ENCODE measurements at places on chromosomes 1 and 21. TPM values are rescaled to one million over a fixed set of nuclear protein-coding genes. Genes with fewer than 3 reads are reported as not detected.

Gene PTPRF
- total RNA-seq = 32.0 TPM

- DNase-seq = no peak
Measured at GRCh38 chr1:162029157-162029556, 5.5 kb upstream of the OLFML2B start.

DNA sequence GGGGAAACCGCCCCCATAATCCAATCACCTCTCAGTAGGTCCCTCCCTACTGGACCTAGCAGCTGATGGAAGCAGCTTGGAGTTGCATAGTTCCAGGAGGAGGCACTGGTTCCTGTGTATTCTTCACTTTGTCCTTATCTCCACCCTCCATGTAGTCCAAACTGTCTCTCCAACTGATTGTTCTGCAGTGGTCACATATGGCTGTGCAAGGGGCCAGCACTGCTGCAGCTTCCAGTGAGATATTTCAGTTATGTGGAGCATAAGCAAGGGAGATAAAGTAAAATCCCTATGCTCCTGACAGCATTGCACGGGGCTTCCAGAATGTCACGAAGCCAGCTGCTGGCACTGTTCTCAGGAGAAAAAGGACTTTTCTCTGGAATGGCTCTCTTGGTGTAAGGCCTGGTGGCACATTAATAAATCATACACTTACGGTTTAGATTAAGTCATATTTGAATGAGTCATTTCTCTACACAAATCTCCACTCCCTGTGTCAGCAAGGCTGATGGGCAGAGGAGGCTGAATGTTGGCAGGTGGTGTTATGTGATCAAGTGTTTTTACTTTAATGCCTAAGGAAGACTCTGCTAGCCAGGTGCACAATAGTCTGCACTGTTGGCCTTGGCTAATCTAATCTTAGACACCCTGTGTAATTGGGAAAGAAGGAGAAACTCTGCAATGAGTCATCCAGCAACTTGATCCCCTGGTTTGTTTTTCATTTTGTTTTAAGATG is 93.4 kb downstream of the KCNK1 start:
- DNase-seq = peak; percentile 37

DNA sequence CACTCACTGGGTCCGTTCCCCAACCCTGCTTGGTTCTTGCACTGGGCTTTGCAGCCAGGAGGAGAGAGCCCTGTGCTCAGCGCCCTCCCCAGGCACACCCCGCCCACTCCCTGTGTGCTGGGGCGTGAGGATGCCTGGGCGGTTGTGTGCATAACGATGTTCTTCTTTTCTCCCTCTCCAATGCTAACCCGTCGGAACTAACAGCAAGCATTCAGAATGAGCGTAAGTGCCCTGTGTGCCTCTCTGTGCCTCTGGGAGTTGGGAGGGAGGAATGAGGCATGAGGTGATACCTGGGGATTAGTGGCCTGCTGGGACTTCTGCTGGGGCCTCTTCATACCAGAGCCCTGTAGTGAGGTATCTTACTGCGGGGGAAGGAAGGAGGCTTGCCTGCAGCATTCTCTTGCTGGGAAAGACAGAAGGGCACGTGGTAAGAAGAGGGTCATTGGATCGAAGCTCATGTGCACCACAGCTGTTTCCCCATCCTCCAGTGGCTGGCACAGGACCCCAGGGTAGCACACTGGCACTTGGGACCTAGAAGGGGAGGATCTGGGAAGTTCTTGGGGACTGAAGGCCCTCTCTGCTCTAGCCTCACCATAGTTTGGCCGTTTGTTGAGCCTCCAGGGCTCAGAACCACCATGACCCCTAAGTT is 79.8 kb downstream of the NFASC start:
- no peak for DNase-seq

DNA sequence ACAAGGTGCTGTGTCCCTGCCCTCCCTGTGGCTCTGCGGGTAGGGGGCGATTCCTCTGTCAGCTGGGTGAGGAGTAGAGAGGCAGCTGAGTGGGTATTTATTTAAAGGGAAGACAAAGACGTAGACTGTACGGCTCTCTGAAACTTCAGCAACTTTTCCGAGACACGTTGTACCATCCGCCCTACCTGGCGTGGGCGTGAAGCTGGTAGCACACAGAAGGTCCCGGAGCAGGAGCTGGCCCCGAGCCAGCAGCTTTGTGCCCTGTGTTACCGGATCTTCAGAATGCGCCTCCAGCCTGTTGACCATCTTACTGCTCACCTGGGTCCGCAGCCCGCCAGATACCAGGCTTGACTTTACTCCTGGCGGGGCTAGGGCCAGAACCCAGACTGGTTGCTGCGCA is 34.9 kb downstream of the PRKCZ start:
- no peak for DNase-seq

DNA sequence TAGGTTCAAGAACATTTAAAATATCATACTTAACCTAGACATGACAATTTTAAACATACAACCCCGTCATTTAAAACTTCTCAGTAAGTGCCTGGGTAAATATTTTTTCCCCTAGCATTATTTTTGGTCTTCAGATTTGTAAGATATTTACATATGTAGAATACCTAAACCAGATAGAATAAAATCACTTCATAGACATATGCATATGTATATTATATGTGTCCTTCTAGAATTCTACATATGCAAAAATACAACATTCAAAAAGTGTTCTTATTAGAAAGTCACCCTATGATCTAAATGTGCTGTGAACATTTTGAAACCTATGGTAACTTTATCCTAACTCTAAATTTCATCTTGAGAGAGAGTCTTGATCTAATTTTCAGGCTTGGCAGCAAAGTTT is 1467.0 kb upstream of the B3GALT2 start:
- DNase-seq = no peak

GRCh38 chr1:203289982-203290260 is 15.4 kb upstream of the BTG2 start:
- no peak for DNase-seq

- DNase-seq = no peak
Measured at GRCh38 chr1:47563201-47563600, 125.4 kb downstream of the FOXD2 start.

- DNase-seq = no peak
Measured at GRCh38 chr21:25670726-25671125, 31.7 kb downstream of the JAM2 start.

DNA sequence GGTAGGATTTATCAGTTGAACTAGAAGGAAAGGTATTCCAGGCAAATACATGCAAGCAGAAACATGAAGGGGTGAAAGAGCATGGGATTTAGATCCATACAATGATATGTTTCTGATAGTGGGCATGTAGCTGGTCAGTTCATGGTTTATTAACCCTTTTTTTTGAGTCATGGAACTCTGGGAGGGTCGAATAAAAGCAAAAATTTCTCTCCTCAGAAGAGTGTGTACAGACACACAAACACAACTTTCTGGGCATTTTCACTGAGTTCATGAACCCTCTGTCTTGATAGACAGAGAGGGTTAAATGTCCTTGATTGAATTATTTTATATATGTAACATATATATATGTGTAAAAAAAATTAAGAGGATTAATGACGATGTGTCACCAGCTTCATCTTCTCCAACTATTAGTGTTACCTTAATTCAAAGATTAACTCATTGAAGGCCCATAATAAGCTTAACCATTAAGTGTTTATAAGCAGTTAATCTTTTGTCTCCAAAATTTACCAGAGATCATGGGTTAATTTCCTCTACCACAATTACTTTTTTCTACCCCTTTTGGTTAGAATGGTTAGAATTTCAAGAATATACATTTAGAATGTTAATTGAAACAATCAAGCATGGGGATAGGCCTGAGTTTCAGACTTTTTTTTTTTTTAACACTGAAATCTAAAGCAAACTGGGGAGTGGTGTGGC is 4.6 kb downstream of the JUN start:
- DNase-seq = no peak

DNA sequence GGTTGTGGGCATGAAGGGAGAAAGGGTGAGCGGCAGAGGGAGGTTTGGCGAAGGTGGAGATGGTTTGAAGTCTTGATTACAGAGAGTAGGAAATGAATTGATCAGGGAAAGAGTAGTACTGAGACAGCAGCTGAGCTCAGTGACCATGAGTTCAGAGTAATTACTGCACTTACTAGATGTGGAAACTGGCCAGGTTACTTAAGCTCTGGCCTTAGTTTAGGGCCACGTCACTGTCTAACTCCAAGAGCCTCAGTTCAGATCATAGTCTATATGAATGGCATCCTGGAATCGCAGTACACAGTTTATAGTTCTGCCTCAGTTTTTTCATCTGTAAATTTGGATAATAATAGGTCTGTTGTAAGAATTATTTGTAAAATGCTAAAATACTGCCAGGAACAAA is 78.1 kb downstream of the KCTD3 start:
- DNase-seq = no peak

DNA sequence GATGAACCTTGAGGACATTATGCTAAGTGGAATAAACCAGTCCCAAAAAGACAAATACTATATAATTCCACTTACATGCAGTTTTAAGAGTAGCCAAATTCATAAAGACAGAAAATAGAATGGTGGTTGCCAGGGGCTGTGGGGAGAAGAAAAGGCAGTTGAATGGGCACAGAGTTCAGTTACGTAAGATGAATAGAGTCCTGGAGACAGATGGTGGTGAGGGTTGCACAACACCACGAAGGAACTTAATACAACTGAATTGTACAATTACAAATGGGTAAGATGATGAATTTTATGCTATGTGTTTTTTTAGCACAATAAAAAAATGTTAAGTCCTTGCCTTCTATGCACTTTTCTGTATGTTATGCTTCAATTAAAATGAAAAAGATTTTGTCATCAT is 66.6 kb downstream of the CD34 start:
- DNase-seq = no peak

GRCh38 chr21:20739421-20739820 is 258.8 kb upstream of the NCAM2 start:
- DNase-seq = no peak

DNA sequence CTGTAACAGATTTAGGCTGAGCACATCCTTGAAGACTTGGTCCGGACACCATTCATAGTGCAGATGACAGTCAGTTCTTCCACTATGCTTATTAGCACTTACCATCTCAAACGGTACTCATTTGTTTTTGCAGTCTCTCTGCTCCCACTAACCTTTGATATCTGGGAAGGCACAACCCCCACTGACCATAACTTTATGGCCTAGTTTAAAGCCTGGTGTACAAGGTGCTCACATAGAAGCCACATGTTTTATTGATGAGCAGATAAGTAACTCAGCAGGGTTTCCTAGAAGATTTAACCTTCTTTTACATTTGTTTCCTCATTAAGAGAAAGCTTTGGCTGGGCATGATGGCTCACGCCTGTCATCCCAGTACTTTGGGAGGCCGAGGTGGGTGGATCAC is 119.3 kb upstream of the MAGI3 start:
- DNase-seq = no peak

Gene HHAT
- 4.4 TPM for total RNA-seq

Gene KLF17
- not detected for total RNA-seq

GRCh38 chr1:194474701-194475100 is 1288.3 kb upstream of the B3GALT2 start:
- DNase-seq = no peak

Gene FCER1G
- not detected for total RNA-seq

Gene KRTAP19-1
- total RNA-seq = not detected

DNA sequence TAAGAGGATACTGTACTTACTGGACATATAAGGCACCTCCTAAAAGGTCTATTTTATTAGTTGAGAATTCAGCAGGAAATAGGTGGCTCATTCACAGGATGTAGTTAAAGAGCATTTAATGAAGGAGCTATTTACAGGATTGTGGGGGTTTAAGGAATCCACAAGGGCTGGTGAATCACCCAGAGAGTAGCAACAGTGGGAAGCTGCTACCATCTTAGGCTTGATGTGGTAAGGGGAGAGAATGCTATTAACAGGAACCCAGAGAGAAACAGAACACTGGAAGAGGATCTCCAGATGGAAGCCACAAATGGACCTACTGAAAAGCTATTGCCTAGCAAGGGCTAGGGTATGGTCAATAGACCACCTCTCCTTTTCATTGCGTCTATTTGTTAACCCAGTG is 52.0 kb upstream of the COL11A1 start:
- no peak for DNase-seq

DNA sequence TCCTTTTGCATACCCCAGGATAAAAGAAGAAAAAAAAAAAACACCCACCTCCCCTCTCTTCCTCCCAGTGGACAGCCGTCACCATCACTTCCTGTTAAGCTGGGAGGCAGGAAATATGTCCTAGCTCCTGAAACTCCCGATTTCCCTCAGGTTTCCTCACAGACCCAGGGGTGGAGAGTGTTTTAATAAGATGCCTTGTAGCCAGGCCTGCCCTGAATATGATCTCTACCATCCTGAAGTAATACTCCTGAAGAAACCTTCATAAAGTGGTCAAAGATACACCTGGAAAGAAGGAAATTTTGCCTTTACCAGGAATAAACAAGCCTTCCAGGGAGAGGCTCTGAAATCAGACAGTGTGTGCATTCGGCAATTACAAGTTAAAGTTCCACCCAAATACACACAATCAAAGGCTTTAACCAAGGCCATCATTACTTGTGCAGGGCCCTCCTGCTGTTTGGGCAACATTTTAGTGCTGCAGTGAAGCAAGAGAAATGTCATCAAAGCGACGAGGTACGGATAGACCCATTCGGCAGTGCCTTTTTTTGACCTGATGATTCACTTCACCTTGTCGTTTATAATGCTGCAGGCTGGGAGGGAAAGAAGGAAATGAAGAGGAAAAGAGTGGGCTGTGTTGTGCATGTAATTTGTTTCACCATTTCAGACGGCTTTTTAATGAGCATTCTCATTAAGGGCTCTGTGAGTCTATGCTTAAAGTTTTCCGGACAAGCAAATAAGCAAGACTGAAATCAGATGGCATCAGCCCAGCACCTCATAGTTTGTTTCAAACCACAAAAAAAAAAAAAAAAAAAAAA is 41.0 kb upstream of the RASAL2 start:
- no peak for DNase-seq

DNA sequence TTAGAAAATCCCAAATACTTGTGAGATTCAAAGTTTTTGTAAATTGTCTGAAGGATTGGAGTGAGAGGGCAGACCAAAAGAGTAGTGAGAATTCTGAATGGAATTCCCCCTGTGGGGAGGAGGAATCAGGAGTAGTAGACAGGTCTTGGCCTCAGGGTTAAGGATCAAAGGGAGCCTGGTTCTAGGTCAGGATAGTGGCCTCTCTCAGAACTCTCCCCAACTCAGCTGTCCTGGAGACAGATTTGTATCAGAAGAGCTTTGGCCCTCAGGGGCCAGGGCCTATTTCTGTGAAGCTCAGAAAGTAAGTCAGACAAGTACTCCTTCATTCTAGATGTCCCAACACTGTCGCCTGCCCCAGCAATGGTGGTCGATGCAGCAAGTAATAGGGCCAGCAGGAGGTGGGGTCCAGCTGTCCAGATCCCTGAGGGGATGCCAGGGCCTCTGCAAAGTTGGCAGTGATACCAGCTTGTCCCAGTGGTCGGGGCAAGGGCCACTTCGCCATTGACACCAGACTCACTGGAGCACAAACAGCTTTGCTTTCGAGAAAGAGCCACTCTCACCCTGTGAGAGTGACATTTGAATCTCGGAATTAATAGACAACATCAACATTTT is 115.2 kb downstream of the SLC25A24 start:
- DNase-seq = no peak

Gene CLDN14
- total RNA-seq = not detected

Gene NCAM2
- 14.0 TPM for total RNA-seq

All from NCI-H460 (cell line).